Spinal cord (tissue), 10 donors: ENCODE measurements at places on chromosomes 4 and X.

GRCh38 chr4:24476282-24476681 lies 108.1 kb downstream of the DHX15 start:
- DNase-seq, result no peak

DNA sequence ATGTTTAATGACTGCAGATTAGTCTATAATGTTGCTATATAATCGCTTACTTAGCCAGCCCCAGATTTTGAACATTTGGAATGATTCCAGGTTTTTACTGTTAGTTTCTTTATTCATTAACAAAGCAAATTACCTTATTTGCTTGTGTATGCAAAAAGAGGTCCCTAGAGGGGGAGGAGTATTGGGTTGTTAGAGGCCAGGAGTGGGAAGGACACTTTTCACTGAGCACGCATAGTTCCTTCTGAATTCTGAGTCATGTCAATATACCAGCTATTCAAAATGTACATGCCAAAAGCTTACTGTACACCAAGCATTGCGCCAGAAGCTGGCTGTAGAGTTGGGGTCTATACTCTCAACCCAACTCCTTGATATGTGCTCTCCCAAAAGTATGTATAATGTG lies 5.1 kb upstream of the DGAT2L6 start:
- DNase-seq, result no peak

DNA sequence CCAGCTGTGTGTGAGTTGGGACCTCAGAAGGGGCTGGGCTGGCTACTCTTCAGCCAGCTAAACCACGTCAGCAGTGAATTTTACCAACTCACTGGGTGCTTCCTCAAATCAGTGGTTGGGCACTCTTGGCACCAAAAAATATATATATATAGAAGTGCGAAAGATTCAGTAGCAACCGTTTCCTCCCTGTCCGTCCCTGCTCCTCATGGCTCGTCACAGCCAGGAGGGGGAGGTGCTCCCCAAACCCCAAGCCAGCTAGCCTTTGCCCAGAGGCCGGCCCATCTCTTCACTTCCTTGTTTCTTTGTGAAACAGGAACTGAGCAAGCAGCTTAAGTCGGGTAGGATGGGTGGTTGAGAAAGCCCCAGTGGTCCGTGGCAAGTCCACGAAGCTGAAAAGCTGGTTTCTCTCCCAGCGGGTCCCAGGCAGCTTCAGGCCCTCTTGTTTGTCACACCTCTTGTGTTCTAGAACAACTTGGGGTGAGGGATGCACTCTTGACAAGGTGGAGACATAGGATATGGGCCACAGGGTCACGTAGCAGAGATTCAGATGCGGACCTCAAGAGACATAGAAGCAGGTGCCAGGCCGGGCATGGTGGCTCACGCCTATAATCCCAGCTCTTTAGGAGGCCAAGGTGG lies 6.8 kb upstream of the SASH3 start:
- no peak for DNase-seq

GRCh38 chrX:24204331-24204730 lies 54.8 kb downstream of the ZFX start:
- no peak for DNase-seq

- no peak for DNase-seq
Measured at GRCh38 chr4:176794151-176794550, 1.4 kb upstream of the VEGFC start.

GRCh38 chr4:151169223-151169622 lies 69.8 kb downstream of the RPS3A start:
- peak; percentile 95 for DNase-seq

- no peak for DNase-seq
Measured at GRCh38 chr4:119124352-119124751, 11.3 kb upstream of the MYOZ2 start.
